ENCODE measurements at places on chromosomes 12 and 14. TPM values are rescaled to one million over a fixed set of nuclear protein-coding genes. Genes with fewer than 3 reads are reported as not detected.

MYO1H gene
- polyA plus RNA-seq: not detected

A2ML1 gene
- polyA plus RNA-seq: 240 TPM

SLC38A4 gene
- 0.37 TPM for polyA plus RNA-seq

RAD51AP1 gene
- polyA plus RNA-seq: 13.0 TPM

FIGNL2 gene
- polyA plus RNA-seq: not detected

DBX2 gene
- polyA plus RNA-seq: not detected

NEUROD4 gene
- polyA plus RNA-seq: not detected

RND1 gene
- 0.30 TPM for polyA plus RNA-seq

OR4E1 gene
- polyA plus RNA-seq: not detected

HOXC4 gene
- 0.81 TPM for polyA plus RNA-seq

ALG10B gene
- polyA plus RNA-seq: 4.5 TPM

SETD3 gene
- polyA plus RNA-seq: 46.9 TPM

IFT81 gene
- 4.9 TPM for polyA plus RNA-seq
